ENCODE measurements at places on chromosomes 6 and 20.

DNA sequence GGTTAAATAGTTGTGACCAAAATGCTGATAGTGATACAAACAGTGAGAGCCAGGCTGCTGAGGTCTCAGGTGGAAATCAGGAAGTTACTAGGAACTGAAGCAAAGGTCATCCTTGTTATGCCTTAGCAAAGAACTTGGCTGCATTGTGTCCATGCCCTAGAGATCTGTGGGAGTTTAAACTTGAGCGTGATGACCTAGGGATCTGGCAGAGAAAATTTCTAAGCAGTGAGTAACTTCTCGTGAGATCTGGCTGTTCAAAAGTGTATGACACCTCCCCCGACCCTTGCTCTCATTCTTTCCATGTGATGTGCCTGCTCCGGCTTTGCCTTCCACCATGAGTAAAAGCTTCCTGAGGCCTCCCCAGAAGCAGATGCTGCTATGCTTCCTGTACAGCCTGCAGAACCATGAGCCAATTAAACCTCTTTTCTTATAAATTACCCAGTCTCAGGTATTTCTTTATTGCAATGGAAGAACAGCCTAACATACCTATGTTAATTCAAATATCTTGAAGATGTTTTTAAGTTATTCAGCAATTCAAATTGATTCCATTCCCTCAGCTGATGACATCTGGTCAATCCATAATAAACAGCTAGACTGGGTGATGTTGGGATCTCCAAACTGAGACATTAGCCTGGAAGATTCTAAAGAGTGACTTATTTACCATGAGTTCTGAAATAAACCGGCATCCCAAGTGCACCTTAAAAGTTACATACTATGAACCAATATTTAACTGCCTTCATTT, 33.8 kb downstream of the KIF16B start:
- no peak for DNase-seq

- peak; percentile 46 for DNase-seq
Observed at GRCh38 chr6:28212510-28213212, 12.4 kb upstream of the ZSCAN9 start.

DNA sequence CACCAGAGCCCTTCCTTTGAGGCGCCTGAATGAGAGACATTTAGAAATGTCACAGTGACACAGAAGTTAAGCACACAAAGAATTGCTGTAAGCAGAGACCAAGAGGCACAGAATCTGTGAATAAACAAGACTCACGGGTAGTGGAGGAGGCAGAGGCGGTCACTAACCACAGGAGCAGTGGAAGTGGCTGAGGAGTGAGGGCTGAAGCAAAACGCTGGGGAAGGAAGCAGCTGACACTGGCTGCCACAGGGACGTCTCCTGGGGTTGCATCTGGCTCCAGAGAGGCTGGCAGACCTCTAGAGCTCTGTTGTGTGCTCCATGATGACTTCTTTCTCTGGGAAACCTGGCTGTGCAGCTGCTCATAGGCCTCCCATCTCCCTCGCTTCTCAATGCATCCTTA, 65.0 kb upstream of the SLC2A12 start:
- DNase-seq: peak; percentile 29

DNA sequence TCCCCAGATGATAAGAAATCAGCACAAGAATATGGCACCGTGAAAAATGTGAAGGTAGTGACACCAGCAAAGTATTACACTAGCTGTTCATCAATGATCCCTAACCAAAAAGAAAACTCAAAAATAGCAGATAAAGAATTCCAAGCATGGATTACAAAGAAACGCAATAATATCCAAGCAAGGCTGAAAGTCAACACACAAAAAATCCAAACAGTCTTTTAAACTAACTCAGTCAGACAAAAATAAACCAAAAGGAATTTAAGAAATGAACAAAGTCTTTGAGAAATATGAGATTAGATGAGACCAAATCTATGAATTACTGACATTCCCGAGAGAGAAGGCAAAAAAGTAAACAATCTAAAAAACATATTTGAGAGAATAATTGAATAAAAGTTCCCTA, 976.1 kb upstream of the MAP3K7 start:
- DNase-seq: no peak

DNA sequence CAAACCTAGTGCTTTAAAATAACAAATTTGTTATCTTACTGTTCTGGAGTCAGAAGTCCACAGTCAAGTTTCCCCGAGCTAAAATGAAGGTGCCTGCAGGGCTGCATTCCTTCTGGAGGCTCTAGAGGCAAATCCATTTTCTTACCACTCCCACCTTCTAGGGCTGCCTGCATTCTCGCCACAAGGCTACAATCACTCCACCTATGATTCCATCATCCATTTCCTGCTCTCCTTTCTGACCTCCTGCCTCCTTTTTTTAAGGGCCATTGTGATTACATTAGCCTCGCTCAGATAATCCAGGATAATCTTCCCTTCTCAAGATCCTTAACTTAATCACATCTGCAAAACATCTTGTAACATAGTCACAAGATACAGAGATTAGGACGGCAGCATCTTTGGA, 42.4 kb upstream of the SIRT5 start:
- DNase-seq: no peak

DNA sequence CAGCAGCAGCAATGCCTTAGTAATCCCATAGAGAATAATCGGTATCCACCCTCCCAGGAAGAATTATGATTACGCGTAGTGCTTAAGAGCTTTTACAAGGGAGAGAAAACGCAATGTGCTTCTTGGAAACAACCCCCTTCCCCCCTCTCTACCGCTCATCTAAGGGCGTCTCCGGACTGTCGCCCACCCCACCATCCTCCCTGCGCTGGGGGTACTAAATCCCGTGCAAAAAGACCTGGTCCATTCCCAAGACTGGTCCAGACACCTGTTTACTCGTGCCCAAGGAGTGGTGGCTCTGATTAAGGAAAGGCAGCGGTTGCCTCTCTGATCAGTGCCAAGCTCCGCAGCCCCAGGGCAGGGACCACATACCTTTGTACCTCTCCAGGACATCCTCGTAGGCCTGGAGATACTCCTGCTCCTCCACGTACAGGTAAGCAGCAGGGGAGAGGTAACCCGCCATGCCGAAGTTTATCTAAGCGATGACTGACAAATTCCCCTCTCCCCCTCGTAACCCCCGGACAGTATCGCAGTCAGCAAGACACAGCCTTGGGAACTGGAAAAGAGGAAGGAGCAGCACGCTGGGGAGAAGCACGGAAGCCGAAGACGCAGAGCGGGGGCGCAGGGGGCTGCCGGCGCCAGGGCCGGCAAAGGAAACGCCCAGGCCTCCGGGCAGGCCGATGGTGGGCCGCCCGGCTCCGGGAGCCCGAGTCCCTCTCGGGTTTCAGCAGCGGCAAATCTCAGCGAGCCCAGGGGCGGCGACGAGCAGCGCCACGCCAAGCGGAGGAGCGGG, 112.0 kb upstream of the BEND6 start:
- peak; percentile 70 for DNase-seq

GRCh38 chr6:87922947-87923330, 124.7 kb upstream of the SPACA1 start:
- DNase-seq: no peak

DNA sequence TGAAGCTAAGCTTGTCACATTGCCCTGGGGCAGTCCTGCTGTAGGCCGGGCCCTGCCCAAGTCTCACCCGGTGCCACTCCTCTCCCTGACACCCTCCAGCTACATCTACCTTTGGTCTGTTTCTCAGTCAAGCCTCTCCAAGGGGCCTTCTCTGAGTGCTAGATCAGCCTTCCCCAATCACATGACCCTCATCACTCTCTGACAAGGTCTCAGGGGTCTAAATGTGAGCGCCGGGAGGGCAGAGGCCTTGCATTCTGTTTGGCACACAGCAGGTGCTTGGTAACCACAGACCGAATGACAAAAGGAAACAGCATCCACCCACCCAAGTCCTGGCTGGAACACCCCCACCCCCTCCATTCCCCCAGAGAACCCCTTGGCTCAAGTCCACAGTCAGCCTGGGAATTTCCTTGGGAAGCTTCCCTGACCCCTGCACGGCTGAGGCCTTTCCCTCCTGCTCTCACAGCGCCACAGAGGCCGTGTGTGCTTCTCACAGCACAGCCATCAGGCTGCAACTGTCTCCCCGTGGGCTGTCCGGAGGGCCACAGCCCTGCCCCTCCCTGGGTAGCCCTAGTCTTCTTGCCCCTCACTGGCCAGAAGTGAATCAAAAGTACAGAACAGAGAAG, 32.9 kb downstream of the PKIG start:
- DNase-seq: no peak

GRCh38 chr6:128138694-128139093, 237.8 kb upstream of the THEMIS start:
- no peak for DNase-seq

GRCh38 chr6:169034516-169035167, 219.0 kb downstream of the THBS2 start:
- DNase-seq: no peak

GRCh38 chr6:35092362-35093117, 48.6 kb downstream of the TCP11 start:
- no peak for DNase-seq

- no peak for DNase-seq
Observed at GRCh38 chr6:161626132-161626676, 352.3 kb upstream of the AGPAT4 start.

DNA sequence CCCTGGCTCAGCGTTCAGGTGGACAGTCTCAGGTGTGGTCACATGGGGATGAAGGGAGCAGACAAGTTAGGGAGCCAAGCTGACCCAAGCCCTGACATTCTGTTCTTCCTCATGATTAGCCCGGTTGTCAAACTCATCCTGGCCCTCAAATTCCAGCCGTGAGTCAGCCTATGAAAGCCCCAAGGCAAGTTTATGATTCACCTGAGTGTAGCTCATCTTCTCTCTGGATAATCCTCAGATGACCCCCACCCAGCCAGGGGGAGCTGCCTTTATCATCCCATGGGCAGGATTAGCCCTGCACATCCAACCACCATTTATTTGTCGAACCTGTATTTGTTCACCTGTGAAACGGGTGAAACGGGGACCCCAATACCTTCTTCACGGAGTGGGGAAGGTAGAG, 161.9 kb downstream of the DHX35 start:
- no peak for DNase-seq

GRCh38 chr6:135537741-135538301, 40.3 kb upstream of the AHI1 start:
- no peak for DNase-seq

DNA sequence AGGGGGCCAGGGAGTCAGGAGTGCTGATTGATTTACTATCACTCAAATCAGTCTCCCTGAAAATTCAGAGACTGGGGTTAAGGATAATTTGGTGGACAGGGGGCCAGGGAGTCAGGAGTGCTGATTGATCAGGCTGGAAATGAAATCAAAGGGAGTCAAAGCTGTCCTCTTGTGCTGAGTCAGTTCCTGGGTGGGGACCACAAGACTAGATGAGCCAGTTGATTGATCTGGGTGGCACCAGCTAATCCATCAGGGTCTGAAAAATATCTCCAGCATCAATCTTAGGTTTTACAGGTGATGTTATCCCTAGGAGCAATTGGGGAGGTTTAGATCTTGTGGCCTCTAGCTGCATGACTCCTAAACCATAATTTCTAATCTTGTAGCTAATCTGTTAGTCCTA, 6.1 kb upstream of the AFG1L start:
- DNase-seq: no peak

DNA sequence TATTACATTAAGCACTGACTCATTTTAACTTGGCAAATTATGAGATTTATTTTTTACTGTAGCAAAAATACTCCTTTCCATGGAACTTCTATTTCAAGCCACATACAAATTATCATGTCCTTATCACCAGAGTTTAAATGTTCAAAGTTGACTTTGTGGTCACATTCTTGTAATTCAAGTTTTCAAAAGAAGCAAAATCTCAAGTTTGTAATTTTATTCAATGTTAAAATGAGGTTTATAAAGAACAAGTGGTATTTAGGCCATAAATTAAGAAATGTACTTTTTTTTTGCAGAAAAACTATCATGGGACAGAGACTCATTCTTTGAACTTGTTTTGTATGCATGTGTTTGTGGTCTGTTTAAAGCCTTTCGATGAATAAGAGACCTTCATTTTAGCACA, 811.5 kb downstream of the TENT5A start:
- no peak for DNase-seq

- DNase-seq: no peak
Observed at GRCh38 chr20:37529968-37530600, 2.4 kb upstream of the BLCAP start.

DNA sequence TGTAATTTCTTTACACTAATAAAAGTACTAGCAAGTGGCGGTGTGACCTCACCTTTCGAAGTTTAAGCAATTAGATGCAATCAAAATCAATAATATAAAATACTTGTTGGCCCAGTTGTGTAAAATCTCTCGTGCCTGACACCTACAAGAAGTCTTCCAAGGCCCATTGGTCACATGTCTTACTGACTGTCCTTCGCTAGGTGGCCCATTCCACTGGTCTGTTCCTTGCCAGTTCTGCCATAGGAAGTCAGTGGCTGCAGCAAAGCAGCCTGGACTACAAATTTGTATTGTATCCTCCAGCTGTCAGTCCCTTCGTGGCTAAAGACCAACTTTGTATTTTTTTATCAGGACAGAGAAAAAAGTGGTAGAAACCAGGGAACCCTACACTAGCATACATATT, 61.8 kb downstream of the CYB5R4 start:
- DNase-seq: no peak

GRCh38 chr6:127118298-127119101, at the start of gene RSPO3:
Gene RSPO3 (plus strand): TSS chr6:127118671. CDS start chr6:127119193, 522 bp downstream.
- peak; percentile 83 for DNase-seq

- no peak for DNase-seq
Observed at GRCh38 chr20:16515046-16515445, 58.2 kb downstream of the KIF16B start.

GRCh38 chr6:122760330-122760729, 19.2 kb upstream of the FABP7 start:
- no peak for DNase-seq

- DNase-seq: peak; percentile 83
Observed at GRCh38 chr20:32521780-32522525, 63.2 kb downstream of the NOL4L start.

DNA sequence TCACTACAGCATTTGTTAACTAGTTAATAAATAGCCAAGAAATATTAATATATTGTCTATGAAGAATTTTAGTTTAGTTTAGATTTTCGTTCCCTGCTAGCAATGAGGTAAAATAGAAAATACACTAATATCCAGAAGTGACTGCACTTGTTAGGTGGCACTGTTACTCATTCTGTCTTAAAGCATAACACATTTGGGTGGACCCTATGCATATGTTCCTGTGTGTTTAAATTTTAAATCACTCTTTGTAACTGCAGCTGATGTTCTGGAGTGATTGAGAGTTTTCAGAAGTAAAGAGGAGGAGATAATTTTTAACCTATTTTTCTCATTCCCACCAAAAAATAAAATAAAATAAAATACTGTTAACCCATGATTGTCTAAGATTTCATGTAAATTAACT, 73.9 kb upstream of the SOX4 start:
- no peak for DNase-seq

DNA sequence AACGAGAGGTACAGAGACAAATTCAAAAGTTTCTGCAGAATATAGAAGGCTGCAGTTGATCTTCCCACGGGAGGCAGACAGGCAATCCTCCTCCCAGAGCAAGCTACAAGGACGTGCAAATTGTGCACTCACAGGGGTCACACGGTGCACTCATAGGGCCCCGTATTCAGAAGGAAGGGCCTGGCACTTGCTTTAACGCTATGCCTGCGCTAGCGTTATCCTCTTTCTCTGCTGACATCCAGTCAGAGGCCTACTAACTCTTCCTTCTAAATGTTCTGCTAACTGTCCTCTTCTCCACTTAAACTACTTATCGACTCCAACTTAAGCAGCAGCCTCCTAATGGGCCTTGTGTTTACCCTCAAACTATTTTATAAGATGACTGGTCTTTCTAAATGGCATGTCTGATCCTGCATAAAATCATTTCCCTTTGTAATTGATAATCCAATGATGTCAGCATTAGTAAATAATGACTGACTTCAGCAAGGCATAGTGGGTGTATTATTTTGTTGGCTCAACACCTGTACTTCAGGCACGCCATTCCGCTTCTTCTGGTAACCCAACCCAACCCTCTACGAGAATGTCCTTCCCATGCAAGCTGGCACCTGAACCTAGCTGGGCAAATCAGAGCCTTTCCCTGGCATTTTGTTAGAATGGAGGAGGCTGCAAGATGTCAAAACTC, 2.2 kb downstream of the IFNGR1 start:
- no peak for DNase-seq

Data from femur (tissue), 1 donor.